Stimulated activated CD8-positive, alpha-beta memory T cell treated with anti-CD3 and anti-CD28 coated beads, Interleukin-15, amount 100 ng/mL, for 24 hours (primary cell): ENCODE measurements at places on chromosomes 5 and 9.

GRCh38 chr9:68843239-68843638, 138.2 kb downstream of the PIP5K1B start:
- no peak for DNase-seq

DNA sequence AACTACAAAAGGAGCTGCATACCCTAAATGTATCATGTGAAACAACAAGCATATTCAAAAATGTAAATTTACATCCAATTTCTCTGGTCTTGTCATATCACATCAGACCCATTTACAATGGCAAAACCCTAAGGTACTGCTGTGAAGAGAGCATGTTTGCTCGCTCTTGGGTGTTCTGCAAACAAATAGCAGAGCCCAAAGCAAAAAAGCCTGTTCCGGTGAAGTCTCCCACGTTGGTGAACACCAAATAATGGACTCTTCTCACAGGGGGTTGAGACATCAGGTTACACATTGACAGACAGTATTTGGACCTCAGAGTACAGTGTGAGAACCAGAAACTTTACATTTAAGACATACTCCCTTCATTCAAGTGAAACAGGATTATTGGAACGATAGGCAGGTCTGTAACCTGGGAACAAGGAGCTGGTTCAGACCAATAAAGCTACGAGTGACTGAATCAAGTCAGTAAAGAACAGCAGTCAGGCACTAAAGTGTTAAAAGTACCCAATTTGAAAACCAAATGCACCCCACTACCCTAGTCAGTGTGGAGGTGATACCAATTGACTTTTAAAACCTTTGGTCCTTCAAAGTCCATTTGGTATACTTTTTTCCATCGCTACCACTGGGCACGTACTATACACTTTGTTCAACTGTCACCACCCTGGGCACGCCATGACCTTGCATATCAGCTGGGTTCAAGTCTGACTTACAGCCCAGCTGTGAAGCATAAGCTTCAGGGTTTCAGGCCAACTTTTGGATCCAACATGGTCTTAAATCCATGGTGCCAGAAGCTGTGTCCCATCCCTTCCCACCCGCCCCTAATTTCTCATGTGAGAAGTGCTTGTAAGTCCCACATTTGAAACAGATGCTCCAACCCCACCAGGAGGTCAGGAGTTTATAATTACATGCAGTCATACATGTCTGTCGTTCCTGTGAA, 36.4 kb downstream of the ETF1 start:
- no peak for DNase-seq

DNA sequence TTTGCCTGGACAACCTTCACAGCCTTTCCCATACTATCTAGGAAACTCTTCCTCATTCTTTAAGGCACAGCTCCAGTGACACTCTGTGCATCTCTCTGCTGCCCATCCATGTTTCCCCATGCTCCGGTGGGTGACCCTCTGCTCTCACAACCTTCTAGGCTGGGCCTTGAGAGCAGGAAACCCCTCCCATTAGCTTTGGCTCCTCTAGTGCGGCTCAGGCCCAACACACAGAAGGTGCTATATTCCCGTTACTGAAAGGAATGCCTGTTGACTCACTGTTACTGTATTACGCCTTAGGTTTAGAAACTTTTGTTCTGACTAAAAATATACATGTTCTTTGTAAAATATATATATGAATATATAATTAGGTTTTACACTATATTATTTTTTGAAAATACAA, 8.1 kb upstream of the CCL28 start:
- no peak for DNase-seq

- no peak for DNase-seq
Measured at GRCh38 chr9:13500034-13500433, 220.5 kb upstream of the MPDZ start.
